ENCODE measurements at places on chromosomes 13 and 19. TPM values are rescaled to one million over a fixed set of nuclear protein-coding genes. Genes with fewer than 3 reads are reported as not detected.

DNA sequence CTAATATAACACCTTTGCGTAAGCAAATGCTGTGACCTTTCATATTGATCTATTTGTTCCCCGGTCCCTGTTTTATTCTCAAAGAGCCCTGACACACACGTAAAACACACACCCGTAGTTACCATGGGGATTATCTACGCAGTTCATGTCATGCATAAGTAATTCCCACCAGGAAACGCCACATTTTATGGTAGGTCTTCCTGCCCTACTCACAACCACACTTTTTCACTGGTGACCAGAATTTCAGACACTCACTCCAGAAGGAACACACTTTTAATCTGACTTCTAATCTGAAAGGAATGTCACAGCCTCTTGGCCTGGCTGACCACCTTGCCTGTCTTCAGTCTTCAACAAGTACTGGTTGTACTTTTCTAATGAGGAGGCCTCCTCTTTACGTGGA lies 46.8 kb downstream of the SLC7A1 start:
- no peak for DNase-seq

Gene FAM32A
- total RNA-seq = 57.2 TPM

Gene THSD1
- 6.4 TPM for total RNA-seq

Gene ADGRE2
- 4.9 TPM for total RNA-seq

Gene PSG2
- total RNA-seq = not detected

DNA sequence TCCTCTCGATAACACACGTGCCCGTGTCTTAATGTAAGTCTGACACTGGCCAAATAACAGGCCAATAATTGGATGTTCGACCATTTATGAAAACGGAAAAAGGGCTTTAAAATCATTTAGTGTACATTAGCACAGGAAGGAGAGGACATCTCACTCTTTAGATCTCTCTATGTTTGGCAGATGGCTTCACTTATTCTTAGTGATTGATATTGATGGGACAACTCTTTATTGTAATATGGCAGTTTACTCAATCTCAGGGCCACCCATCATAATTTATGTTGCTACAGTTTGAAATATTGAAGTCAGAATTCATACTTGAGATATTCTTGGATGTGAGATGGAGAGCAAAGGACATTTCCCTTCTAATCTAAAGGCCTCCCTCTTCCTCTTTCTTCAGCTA lies 430.7 kb upstream of the ARGLU1 start:
- DNase-seq = no peak

DNA sequence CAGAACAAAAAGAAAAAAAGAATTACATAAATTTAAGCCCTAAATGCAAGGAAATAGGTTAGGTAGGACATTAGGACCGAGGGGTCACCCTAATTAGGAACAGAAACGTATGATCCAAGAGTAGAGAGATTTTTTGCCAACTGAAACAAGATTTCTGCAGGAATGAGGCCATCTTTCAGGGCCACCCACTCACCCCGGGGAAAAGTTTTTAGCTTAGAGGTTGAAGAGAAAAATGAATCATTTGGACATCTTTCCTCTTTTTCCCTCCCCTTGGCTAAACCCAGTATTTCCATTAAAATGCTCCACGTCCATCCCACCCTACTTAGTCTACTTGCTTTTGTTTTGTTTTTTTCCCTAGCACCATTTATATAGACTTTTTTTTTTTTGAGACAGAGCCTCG lies 10.6 kb upstream of the PNMA8A start:
- no peak for DNase-seq

DNA sequence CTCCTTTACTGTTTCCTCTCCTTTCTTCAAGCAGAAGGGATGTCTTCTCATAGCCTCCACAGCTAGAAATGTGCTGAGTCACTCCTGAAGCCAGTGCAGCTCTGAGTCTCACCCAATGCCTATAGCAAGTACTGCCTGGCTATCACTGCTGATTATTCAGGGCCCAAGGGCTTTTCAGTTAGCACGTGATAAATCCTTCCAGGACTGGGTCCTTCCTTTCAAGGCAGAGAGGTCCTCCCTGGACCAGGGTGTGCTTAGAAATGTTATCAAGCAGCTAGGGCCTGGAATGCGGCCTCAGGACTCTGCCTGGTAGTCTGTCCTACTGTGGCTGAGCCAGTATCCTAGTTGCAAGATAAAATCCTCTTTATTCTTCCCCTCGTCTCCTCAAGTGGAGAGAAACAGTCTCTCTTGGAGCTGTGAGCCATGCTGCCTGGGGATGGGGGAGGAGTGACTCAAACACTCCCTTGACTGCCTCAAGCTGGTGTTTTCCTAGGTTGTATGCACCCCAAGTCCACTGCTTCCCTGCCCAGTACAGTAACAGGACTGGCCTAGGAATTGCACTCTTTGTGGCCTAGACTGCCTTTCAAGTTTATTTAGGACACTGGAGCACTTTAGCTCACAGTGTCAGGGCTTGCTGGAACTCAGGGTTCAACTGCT lies 198.7 kb upstream of the SERP2 start:
- DNase-seq = no peak

Gene ZNF223
- 17.7 TPM for total RNA-seq

- DNase-seq = no peak
Observed at GRCh38 chr19:574658-575526, 2.5 kb downstream of the BSG start.

Gene WDR88
- total RNA-seq = not detected

DNA sequence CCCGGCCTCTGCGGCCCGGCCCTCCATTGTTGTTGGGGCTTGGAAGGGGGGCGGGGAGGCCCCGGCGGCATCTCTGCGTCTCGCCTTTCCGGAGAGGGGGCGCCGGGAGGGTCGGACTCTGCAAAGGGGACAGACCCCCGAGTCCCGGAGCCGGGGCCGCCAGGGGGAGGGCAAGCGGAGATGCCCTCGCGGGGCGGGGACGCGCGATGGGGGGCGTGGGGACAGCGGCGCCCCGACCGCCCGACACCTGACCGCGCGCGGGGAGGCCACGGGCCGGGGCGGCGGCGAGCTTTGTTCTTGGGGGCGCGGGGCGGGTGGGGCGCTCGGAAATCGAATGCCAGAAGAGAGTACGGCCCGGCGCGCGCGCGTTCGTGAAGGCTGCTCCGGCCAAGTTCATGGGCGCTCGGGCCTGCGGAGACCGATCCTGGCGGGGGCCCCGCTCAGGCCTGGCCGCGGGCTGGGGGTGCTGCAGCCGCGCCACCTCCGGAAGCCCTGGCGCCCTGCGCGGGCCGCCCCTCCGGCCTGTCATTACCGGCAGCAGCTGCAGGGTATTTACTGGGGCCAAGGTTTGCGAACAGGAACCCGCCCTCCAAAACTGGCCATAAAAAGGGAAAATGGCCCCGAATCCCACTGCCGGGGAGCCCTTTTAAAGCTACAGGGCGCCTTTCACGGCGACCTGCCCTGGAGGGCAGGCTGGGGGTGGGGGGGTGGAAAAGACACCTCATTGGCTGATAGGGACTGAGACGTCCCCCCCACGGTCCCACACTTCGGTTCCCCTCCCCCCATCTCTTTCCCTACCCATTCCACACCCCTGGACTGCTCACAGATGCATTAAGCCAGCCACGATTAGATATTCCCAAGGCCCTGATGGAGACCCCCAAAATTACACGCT lies 11.1 kb upstream of the NANOS3 start:
- DNase-seq = no peak

GRCh38 chr13:26664876-26665275 lies 95.7 kb downstream of the GPR12 start:
- no peak for DNase-seq

GRCh38 chr13:76289558-76289957 lies 596.6 kb downstream of the KCTD12 start:
- DNase-seq = no peak

GRCh38 chr13:36130552-36131221 lies 495 bp downstream of the DCLK1 start:
- DNase-seq = no peak

Gene GSX1
- not detected for total RNA-seq

GRCh38 chr19:19098703-19099632 lies 35.2 kb downstream of the SLC25A42 start:
- no peak for DNase-seq

GRCh38 chr13:35475212-35475959 lies 1.1 kb downstream of the MAB21L1 start:
- no peak for DNase-seq

- DNase-seq = no peak
Observed at GRCh38 chr19:41323430-41324125, 13.6 kb downstream of the CCDC97 start.

DNA sequence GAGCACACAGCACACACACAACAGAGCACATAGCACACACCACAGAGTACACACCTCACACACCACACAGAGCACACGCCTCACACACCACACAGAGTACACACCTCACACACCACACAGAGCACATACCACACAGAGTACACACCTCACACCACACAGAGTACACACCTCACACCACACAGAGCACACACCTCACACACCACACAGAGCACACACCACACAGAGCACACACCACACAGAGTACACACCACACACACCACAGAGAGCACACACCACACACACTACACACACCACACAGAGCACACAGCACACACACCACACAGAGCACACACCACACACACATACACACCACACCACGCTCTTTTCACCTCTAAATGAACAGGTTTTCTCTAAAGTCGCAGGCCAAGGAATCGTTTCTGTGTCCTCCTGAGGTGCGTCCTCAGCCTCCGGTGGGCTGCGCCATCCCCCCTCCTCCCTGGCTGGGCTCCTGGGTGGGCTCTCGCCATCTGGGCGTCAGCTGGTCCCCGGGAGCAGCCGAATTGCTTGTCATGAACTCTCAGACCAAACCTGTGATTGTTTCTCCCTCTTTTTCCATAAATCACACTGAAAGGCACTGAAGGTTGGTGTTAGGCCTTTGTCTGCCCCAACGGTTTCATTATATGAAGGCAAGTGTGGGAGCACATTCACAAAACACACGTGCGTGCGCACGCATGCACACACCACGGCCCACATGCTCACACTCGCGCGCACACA lies 37.4 kb downstream of the TMEM255B start:
- no peak for DNase-seq

- no peak for DNase-seq
Observed at GRCh38 chr13:114056205-114057013, 76.0 kb downstream of the RASA3 start.

Gene KLK13
- total RNA-seq = 31.2 TPM

Gene C1QTNF9
- not detected for total RNA-seq

- no peak for DNase-seq
Observed at GRCh38 chr13:75766636-75767035, 130.5 kb downstream of the LMO7 start.

Gene VSTM1
- not detected for total RNA-seq

- no peak for DNase-seq
Observed at GRCh38 chr13:41588899-41589298, 131.5 kb downstream of the RGCC start.

DNA sequence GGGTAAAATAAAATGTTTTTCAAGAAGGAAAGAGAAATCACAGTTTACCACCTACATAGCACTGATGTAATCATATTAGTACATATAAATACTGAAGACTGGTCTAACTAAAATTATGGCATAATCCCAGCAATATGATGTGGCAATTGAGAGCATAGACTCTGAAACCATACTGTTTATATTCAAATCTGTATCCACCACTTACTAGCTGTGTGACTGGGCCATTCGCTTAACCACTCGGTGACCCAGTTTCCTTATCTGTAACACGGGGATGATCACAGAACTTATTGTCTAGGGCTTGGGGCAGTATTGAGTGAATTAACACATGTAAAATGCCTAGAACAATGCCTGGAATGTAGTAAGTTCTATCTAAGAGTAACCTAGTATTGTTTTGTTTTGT lies 13.1 kb upstream of the GTF3A start:
- DNase-seq = no peak

DNA sequence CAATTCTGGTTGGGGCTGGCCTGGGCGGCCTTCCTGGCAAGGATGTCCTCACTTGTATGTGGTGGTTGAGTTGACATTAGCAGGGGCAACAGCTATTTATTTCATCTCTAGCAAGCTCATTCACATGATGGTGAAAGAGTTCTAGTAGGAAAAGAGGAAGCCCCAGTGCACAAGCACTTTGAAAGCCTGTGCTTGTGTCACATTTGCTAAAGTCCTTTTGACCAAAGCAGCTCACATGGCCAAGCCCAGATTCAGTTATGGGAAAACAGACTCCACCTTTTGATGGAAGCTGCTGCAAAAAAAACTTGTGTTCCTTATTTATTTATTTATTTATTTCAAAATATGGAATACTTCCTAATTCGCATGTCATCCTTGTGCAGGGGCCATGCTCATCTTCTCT lies 17.2 kb downstream of the GTF2F2 start:
- no peak for DNase-seq

- DNase-seq = no peak
Observed at GRCh38 chr19:50719566-50719965, at the start of gene SHANK1. SHANK1 (minus strand) TSS chr19:50719802; CDS start chr19:50716919, 2,883 bp downstream.

GRCh38 chr13:97133955-97134354 lies 88.2 kb upstream of the MBNL2 start:
- no peak for DNase-seq

DNA sequence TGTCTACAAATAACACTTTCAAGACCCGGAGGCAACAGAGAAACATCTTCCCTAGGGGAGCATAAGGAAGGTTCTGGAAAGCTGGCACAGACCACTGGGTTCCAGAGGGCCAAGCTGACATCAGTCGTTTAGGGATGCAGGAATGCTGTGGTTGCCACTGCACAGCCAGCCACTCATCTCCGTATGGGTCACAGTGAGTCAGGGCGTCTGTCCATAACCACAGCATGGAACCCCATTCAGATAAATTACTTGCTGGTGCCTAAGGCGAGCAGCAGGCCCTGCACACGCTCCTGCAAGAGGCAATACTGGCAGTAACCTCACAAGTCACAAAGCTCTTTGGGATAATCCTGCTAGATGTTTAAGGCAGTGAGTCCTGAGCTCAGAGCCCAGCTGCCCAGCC lies 140.9 kb upstream of the UBL3 start:
- no peak for DNase-seq

DNA sequence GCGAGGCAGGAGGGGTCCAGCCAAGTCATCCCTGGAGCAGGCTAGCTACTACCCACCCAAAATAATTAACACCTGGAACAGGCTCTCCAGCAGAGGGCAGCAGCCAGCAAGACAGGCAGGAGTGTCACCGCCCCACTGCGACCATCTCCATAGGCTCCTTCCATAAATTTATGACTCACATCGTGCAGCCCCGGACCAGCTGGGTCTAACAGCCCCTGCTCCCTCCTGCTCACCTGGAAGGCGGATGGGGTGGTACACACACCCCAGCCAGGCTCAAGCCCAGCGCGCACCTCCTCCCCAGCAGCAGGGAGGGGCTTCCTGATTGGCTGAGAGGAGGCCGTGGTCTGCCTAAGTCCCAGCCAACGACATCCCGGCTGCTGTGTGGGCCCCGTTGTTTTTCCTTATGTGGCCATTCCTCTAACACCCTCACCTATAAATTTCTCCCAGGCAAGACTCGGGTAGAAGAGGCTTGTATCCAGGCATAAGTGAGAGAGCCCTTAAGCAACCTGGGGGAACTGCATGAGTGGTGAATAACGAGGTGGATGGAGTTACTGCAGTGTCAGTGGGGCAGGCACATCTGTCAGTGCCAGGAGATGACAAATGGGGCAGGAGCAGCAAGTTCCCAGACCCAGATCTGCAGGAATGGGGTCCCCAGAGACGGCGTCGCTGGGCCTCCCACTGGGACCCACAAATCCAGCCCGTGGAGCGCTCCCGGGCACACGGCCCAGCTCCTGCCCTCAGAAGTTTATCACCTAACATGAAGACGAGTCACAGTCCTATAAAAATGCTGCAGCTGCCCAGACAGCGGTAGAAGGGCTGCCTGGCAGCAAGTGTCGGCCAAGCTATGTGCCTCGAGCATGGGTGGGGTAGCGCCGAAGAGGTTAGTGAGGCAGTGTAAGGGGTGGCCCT lies 43.1 kb downstream of the CEBPG start:
- no peak for DNase-seq
